ENCODE measurements at places on chromosomes 2 and 18.

- DNase-seq = no peak
Observed at GRCh38 chr2:122545821-122546220, 790.4 kb downstream of the TSN start.

DNA sequence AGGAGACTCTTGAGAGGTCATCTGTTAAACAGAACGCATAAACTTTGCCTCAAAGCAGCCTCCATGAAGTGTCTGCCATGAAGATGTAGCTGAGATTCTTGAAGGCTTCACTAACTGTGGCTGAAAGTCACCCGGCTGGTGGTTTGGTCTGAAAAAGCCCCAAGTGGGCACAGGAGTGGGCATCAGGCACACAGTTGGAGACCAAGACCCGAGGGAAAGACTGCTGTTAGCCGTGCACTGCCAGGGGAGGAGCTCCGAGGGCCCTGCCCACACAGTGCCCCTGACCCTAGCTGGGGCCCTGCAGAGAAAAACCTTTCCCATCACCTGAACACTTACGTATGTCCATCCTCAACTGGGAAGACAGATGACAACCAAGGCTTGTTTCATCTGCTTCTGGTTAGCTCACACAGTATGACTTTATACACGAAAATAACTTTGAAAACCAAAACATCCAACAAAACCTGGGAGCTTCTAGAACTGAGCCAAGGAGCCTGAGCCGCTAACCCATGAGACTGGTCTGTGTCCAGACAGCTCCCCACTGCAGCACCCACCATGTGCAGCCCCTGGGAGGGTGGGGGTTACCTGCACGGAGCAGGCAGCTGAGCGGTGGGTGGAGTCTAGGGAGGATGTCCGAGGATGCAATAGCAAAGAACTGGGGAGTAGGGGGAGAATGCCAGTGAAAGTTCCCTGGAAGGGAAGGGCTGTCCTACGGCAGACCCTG lies 15.4 kb downstream of the HJURP start:
- no peak for DNase-seq

GRCh38 chr18:61348230-61348629 lies 15.0 kb downstream of the CDH20 start:
- no peak for DNase-seq

DNA sequence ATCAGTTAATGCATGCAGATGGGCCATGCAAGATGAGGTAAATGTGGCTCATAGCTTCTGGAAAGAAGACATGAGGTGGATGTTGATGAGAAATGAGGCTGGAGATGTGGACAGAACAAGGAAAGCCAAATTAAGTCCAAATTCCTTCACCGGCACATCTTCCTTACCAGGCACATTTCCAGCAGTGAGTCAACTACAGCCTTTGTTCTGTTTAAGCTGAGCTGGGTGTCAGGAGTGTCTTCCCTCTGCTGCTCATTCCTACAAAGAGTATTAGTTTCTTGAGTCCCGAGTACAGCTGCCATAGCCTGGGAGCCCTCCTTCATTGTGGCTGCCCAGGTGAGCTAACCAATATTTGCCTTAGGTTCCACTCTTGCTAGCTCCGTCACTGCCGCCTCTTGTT lies 945.0 kb downstream of the SLC4A3 start:
- no peak for DNase-seq

DNA sequence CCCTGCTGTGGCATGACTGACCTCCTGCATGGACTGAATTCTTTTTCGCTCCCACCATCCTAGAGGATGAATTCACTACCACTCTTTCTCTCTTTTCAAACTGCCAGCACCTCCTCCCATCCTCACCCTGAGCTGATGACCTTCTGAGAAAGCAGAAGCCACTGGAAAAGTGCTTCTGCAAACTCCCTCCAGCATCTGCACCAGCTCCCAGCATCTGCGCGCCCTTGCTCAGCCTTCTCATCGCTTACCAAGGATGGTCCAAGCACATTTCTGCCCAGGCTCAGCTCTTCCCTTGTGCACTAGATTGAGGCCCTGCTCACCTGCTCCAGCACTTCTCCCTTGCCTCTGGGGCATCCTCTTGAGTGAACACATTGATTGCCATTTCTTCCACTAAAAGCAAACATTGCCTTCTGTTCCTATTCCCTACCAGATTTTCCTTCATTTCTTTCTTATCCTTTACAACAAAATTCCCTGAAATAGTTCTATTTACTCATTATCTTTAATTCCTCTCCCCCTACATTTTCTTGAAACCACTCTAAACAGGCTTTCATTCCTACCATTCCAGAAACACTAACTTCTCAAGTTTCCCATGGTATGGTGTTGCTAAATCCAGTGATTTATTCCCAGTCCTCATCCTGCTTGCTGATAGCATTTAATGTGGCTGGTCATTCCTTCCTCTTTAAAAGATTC lies 42.7 kb upstream of the IL1RL1 start:
- DNase-seq = no peak

DNA sequence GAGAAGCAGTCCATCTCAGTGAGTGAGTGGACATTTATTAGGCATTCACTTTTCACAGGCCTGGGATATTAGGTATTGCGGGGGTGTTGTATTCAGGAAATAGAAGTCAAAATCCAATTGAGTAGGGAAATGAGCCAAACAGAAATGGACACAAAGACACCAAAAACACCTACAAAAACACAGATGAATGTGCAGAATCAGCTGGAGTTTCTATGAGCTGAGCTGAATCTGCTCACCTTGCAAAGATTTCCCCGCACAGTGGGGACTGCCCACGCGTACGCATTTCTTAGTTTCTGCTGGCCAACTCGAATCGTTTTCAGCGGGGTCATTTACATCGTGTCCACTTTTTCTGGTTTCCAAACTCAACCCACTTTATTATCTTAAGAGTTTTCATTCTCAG lies 160.0 kb downstream of the BCL2 start:
- no peak for DNase-seq

DNA sequence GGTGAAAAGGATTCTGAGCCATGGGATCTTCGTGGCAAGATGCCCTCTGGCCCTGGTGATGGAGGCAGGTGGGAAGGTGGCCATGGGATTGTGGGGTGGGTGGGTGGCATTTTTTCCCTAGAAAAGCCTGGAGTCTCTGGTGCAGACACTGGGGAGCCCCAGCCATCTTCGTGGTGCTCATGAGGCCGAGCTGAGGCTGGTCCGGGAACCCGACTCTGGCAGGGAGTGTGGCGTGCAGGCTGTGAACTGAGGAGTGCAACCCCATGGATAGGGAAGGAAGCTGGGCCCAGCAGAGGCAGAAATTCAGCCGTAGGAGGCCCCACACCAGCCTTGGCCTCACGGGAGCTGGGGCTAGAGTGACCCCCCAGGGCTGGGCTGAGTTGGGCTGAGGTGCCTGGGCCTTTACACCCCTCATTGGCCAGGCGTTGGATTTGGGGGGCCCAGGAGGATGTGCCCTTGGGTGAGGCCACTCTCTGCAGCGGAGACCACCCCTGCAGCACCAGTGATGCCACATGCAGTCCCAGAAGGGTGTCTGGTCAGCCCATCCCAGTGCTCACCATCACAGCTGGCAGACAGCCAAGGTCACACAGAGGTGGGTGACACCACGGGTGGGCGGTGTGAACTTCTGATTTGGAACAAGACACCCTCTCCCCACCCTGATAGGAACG lies 115.6 kb upstream of the HDAC4 start:
- DNase-seq = no peak

DNA sequence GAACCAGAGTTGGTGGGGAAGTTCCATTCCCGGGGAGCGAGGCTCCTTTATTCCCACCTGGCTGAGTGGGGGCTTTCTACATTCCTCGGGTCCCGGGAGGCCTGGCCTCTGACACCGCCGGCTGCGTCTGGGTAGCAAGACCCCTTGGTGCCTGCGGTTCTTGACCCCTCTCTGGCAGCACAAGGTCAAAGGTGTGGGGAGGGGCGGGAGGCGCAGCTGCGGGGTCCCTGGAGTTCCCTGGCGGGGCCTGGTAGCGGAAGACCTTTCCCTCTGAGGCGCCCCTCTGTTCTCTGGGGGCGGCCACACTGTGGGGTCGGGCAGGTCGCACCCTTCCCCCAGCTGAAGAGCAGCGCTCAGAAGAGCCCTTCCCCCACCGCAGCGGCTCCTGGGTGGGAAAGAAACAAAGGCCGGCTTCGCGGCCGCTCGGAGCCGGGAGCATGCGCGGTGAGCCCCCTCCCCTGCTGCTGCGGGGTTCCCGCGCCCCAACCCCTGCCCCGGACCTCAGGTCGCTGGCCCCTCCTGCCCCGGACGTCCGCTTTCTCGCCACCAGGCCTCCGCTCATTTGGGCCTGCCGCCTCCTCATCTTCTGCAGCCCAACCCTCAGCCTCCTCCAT lies 146.3 kb downstream of the ANKRD44 start:
- no peak for DNase-seq

DNA sequence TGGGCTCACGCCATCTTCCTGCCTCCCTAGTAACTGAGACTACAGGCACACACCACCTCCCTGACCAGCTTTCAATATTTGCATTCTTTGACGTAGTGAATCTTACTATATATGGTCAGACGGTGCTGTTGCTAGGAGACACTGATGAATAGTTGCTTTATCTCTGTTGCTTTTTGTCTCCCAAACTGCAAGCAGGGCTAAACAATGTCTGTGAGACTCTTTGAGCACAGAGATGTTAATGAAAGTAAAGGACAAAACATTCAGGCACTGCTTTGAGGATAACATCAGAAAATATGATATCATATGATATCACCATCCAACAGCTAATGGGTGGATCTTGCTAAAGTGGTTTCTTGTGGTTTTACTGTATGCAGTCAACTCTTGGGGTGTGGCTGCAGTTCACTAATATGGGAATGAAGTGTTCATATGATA lies 43.0 kb downstream of the EMILIN2 start:
- DNase-seq = no peak

- DNase-seq = no peak
Observed at GRCh38 chr2:173874894-173875237, 90.3 kb downstream of the SP3 start.

DNA sequence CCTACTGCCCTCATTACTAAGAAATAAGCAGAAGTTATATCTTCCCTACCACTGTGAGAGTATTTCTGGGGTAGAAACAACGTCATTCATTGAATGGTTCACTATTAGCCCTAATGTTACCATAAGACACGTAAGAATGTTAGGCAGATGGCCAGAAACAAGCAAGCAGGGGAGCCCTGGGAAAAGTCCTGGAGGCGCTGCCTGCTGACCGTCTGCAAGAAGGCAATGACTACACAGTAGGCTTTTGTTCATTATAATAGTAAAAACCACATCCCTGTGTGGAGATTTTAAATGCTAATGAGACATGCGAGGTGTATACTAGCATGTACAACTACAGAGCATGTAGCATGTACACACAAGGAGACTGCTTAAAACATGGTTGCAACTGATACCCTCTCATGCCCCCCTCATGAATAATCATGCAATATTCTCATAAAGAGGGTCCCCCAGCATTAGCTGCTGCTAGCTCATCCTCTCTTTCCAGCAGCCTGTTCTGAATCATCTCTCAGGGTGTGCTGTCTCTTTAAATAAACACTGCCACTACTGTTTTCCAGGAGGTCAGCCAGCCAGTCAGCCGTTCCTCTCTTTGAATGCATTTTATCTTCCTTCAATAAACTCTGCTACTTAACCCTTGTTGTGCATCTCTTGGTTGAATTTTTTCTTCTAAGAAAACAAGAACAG lies 23.6 kb downstream of the SUCLG1 start:
- DNase-seq = no peak

GRCh38 chr2:23967846-23968245 lies 27.6 kb downstream of the UBXN2A start:
- DNase-seq = no peak
